ENCODE measurements at places on chromosomes 6 and 20. TPM values are rescaled to one million over a fixed set of nuclear protein-coding genes. Genes with fewer than 3 reads are reported as not detected.
A peak's percentile ranks its signal among the peaks of the same experiment; 100 is the strongest.

Gene NKX2-4
- not detected for total RNA-seq

Gene BPIFB2
- total RNA-seq = not detected

DNA sequence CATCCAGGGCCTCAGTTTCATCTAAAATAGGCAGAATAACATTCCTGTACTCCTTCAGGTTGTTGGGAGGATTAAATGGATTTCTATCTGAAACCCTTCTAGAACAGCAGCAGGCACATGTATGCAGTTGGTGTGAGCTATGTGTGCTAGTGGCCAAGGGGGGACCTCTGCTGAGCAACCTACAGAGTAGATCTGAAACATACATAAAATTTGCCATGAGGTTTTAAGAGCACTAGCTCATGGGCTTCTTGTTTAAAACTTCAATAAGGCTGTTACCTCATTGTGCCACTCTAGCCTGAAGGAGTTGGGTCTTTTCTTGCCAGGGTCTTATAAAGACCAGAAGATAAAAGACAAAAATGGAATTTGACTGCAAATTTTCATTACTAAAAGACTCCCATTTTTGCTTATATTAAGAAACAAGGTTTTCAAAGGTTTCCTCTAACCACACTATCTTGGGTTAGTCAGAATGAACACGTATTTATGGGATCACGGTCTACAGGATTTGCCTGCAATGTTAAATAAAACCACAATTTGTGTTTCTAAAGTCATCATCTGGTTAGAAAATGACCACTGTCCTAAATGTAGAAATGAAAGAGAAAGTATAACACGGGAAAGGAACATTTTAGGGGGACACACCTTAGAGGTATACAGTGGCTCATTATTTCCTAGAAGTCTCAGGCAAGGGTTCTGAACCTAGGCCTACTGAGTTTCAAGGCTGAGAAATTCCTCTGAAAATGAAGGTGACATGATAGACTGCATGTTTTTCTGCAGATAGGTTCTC, 144.9 kb upstream of the OLIG3 start:
- DNase-seq = peak; percentile 61

GRCh38 chr6:137904822-137905617, 38.0 kb downstream of the TNFAIP3 start:
- peak; percentile 78 for DNase-seq

DNA sequence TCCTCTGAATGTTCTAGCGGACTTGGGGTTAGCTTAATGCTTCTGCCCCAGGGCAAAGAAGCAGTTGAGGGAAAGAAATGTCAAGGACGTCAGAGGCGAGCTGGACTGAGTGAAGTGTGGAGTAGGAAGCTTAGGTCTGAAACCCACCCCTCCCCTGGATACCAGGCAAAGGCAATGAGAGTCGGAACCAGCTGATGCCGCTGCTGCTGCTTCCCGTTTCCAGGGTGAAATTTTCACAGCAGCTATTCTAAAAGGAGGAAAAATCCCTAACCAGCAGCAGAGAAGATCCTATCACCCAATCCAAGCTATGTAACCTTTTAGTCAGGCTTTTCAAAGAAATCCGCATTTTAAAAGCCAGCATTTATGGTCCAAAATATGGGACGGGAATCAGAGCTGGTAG, 564.3 kb downstream of the LMBRD1 start:
- DNase-seq = no peak

DNA sequence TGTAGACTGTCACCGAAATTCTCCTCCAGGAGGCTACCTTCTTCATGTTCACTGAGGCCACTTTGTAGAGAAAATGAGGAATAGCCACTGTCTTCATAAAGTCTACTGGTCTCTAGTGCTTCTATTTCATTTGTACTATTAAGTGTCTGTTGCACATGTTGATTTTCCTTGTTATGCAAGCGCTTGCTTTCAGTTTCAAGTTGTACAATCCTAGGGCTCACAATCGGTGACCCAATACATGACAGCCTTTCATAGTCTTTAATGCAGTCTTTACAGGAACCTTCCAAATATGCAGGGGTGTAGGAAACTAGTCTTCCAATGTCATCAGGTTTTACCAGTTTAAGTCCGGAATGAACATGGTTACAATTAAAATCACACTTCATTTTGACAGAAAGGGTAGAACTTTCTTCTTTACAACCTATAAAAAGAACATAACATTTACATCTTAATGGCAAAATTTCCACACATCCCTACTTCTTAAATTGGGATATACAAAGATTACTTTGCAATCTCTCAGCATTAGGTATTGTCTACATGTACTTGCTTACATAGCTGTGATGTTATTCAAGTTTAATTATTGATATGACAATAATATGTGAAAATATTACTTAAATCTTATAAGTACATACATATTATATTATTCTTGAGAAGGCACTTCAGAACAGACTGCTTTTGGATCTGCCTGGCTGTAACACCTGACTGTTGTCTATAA, 7.5 kb downstream of the FBXO5 start:
- DNase-seq = peak; percentile 73

- no peak for DNase-seq
These were observed 745.7 kb downstream of the MAFB start for GRCh38 chr20:39943336-39943735.

Data from activated CD4-positive, alpha-beta T cell treated with anti-CD3 and anti-CD28 coated beads, Interleukin-2, amount 10 ng/mL, durations not matched to agents 24 days and 14 days (primary cell).